Stimulated activated CD4-positive, alpha-beta T cell treated with anti-CD3 and anti-CD28 coated beads, TNF-alpha, amount 100 ng/mL, for 1 hour (primary cell): ENCODE measurements at places on chromosomes 2 and 18.

DNA sequence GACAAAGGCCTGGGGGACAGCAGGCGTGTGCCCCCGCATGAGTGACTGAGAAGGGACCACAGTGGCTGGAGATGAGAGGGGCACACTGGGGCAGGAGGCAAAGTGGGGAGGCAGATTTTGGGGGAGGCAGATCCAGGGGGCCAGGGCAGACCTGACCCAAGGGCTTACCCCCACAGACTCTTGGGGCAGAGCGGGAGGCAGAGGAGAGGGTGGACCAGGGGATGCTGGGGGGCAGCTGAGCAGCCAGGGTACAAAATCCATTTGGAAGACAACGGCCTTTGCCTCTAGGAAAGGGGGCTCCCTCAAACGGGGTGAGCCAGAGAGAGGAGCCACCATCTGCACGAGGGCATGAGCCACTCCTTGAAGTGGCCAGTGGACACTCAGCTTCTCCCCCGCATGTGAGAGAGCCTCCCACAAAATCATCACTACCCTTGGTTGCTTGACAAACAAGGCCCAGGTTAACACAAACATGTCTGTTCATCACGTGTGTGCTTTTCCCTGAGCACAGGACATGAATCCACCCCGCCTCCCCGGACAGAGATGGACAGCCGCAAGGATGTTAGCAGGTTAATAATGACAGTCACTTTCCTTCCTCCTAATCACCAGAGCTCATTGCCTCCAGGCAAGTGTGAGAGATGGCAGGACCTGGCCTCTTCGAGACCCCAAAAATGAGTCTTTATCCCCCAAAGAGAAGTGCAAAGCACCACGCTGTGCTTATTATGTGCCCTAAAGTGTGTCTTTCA lies 72.0 kb upstream of the RAB6C start:
- no peak for DNase-seq

GRCh38 chr2:28607730-28608499 lies 112.1 kb downstream of the PLB1 start:
- no peak for DNase-seq

DNA sequence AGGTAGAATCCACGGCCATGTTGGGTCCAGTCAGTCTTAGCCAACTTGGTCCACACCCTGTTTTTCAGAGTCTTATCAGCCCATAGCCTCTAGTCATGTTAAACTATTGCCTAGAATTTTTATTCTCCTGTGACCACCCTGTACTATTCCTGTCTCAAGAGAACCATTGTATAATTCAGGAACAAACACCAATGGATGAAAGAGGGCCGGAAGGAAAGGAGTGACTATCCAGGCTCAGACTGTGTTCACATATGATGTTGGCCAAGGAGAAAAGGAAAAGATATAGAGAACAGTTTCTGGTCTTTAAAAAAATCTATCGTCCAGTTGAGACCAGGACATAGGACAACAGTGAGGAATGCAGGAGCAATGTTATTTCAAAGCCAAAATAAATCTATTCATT lies 82.9 kb upstream of the SETBP1 start:
- DNase-seq = no peak

DNA sequence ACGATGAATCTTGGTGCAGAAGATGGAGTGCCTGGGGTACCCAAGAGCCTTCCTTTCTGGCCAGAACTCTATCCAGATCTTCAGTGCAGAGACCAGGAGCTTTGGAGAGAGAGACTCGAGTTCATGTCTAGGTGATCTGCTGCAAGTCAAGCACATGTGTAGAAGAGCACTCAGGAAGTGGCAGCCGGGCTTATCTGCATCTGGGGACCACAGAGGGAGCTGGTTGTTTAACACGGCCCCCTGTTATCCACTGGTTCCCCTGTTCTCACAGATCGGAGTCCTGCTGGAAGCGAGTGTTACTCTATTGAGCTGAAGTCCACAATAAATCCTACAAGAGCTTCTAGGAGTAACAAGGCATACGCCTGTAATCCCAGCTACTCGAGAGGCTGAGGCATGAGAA lies 128.3 kb downstream of the ACOXL start:
- DNase-seq = no peak

DNA sequence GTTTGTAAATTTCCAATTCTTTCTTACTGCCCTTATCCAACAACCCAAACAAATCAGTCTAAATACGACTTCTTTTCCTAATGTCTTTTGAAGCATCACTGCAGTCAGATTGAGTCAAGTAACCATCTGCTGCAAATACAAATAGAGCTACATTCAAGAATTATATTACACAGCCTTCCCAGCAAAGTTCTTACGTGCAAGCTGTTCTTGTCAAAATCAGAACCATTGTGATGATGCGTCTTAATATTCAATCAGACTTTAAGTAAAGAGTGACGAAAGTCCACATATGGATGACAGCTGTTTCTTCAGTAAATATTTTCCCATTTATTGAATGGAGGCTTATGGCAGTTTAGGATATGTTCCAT lies 943.8 kb downstream of the LRP1B start:
- DNase-seq = no peak
